ENCODE measurements at places on chromosomes 3 and 15. TPM values are rescaled to one million over a fixed set of nuclear protein-coding genes. Genes with fewer than 3 reads are reported as not detected.

- H3K4me1 ChIP-seq: no peaks in the 10 kb centered on the region
- DNase-seq: no peak
- H3K36me3 ChIP-seq: peaks cover 5% of the 10 kb centered on the region
- no peak overlapping the region for H3K4me3 ChIP-seq
- H3K27ac ChIP-seq: no peak overlapping the region
- H3K27me3 ChIP-seq: peaks cover 3% of the 10 kb centered on the region
Measured at GRCh38 chr3:106035619-106036018, 166.8 kb upstream of the CBLB start.

GRCh38 chr3:32885283-32885901, 66.1 kb upstream of the CCR4 start:
- no peak for DNase-seq
- H3K36me3 ChIP-seq: no peaks in the 10 kb centered on the region
- H3K27me3 ChIP-seq: peaks cover 3% of the 10 kb centered on the region
- no peak overlapping the region for H3K27ac ChIP-seq
- H3K4me1 ChIP-seq: peaks cover 13% of the 10 kb centered on the region
- no peak overlapping the region for H3K4me3 ChIP-seq

DNA sequence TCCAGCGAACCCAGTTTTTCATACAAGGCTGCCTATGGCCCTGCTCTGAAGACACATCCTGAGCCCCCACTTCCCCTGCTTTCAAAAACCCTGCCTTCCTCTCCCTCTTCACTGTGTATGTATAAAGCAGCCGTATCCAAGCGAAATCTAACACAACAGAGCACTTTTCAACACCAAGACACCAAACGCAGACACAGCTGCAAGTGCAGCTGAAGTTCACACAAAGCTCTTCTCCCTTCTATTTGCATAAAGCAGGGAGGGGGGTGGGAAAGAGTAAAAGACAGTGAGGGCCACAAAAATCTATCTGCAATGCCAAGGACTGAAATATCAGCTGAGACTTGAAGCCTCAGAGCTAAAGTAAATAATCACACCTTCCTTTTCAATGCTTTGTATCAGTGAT, 35.1 kb upstream of the CSPG5 start:
- no peaks in the 10 kb centered on the region for H3K27me3 ChIP-seq
- H3K4me1 ChIP-seq: no peaks in the 10 kb centered on the region
- H3K4me3 ChIP-seq: no peak overlapping the region
- H3K27ac ChIP-seq: no peak overlapping the region
- H3K36me3 ChIP-seq: peaks cover 15% of the 10 kb centered on the region
- DNase-seq: no peak

DNA sequence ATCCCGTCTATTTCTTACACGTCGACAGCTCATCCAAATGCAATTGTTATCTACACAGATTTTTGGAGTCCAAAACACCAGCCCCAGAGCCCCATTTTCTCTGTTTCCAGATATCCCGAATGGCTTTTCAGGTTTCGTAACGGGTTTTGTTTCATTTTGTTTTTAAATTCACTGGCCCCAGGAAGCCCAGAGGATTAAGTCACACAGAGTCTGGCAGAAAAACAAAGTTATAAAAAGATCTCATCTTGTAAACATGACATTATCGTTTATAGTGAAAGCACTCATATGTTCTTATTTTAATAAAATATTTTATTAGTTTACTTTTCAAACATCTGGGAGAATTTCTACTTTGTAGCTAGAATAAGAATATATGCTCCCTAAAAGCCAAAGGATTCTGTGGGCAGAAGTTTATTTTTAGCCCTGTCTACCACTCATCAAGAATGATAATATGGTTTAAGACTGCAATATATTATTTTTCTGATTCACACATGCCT, 149.3 kb upstream of the SLC2A2 start:
- peaks cover 18% of the 10 kb centered on the region for H3K36me3 ChIP-seq
- H3K27ac ChIP-seq: no peak overlapping the region
- H3K4me1 ChIP-seq: peaks cover 9% of the 10 kb centered on the region
- no peak overlapping the region for H3K4me3 ChIP-seq

Gene GOLGA8Q
- 0.76 TPM for total RNA-seq
